ENCODE measurements at places on chromosomes 16 and 17.

GRCh38 chr17:64332502-64332901 is 58.2 kb downstream of the PECAM1 start:
- no peak for DNase-seq

DNA sequence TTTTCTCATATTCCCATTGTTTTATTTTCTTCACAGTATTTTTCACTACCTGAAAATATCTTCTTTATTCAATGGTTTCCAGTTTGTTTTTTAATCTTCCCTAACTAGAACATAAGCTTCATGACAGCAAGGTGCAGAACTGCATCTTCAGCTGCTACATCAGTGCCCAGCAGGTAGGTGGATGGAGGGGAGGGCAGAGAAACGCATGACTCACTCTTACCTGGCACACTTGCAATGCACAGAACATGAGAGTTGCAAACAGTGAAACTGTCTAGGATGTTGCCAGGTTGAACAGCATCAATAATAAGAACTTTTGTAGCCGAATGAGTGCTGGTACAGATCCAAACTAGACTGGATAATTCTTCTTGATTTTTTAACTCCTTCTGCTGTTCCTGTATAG is 127.1 kb downstream of the SPAG9 start:
- DNase-seq: no peak

DNA sequence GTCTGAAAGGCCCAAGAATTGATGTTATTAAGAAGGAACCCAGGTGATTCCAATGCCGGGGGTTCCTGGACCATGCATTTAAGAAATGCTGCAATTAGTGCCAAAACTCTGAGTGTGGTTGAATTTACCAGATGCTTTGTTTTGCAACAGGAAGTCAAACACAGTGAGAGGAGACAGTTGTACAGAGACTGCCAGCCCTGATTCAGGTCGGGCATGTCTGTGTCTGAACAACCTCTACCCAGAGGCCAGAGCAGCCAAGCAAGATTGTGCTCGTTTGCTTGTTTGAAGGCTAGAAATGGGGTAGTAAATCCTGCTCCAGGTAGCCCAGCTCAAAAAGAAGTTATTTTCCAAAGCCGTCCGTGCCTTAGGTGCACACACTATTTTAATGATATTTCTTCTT is 412.4 kb upstream of the ERCC4 start:
- DNase-seq: no peak

DNA sequence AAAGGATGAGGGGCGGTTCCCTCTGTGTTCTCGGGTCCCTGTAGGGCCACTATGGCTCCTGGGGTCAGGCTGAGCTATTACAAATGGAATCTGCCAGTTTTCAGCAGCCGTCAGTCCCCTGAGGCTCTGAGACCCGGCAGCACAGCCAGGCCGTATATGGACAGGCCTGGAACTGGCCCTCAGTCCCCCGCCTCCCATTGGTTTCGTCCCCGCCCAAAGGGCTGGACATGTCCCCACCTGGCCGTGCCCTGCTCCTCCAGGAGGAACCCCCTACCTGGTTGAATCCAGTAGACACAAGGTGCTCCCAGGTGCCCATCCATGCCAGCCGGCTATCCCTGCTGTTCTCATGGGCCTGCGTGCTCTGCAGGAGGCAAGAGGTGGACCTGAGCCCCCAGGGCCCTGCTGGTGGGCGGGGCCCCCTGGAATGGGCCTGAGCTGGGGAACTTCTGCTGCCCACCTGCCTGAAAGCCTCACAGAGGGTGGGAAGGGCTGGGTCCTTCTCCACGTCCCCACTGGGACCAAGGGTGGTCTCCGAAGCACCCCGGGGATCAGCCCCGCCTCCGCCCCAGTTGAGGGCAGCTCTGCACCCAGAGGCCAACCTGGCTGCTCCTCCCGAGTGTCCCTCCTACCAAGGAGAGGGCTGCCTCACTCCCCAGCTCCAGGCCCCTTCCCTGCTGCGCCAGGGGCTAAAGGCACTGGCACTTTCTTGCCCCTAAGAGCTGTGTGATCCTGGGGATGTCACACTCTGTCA is 16.8 kb downstream of the VASN start:
- DNase-seq: peak; percentile 94

GRCh38 chr16:4385789-4386450 is 14.3 kb downstream of the VASN start:
- DNase-seq: peak; percentile 47

DNA sequence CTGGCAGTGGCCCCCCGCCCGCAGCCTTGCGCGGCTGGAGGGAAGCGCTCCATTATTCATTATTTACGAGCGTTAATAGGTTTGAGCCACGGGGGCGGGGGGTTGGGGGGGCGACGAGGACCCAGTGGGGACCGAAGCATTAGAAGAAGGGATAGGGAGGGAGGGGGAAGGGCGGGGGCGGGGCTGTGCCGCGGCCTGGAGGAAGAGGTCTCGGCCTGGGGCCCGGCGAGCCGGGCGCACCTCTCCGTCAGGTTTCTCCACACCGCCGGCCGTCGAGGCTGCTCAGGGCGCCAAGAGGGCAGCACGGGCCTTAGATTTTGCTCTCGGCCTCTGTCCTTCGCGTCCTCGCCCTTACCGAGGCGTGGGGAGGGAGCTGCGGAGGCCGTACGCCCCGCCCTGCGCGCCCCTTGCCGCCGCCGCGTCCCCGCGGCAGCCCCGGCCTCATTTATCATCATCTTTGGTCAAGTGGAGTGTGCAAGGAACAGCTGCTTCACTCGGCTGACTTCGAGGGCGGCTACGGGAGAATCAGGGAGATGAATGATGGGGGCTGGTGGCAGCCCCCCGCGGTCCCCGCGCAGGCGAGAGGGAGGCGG is 54.2 kb downstream of the SREBF1 start:
- DNase-seq: peak; percentile 84

DNA sequence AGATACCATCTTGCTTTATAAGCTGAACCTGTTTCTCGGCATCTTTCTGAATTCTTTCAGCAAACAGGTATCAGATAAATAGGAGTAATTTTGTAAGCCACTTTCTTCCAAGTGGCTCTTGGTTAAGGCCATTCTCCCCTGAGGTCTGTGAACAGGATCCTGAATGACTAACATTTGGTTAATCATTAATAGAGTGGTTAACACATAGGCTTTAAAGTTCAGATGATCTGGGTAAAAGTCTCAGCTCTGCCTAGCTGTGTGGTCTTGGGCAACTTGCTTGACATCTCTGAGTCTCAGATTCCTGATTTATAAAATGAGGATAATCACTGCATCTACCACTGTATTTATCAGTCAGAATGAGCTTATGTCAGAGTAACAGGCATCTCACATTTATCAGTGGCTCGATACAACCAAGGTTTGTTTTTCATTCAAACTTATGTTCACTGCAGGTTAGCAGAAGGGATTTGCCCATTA is 44.4 kb upstream of the ANKFN1 start:
- no peak for DNase-seq

DNA sequence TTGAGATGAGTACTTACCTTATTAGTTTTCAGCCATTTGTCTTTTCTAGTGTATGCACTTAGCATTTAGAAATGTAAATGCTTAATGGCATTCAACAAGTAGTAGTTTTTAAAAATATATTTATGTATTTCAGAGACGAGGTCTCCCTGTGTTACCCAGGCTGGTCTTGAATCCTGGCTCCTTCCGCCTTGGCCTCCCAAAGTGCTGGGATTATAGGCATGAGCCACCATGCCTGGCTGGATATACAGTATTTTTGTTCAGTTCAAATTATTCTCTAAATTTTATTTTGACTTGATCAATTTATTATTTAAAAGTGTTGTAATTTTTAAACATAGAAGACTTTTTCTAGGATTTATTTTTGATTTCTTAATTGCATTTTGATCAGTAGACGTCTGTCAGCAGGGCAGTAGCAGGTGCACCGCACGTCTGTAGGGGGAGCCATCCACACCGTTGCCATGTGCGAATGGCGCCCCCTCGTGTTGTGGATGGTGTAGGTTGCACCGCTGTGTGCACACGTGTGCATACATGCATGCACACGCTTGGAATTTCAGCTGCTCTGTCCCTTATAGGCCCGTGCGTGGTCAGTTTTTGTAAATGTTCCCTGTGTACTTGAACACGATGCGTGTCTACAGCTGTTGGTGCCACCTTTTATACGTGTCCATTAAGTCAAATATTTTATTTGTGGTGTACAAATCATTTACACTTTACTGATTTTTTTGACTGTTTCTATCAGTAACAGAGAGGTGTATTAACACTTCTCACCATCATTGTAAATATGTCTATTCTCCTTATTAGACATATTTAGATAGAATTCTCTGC is 30.6 kb downstream of the RPTOR start:
- DNase-seq: peak; percentile 95

DNA sequence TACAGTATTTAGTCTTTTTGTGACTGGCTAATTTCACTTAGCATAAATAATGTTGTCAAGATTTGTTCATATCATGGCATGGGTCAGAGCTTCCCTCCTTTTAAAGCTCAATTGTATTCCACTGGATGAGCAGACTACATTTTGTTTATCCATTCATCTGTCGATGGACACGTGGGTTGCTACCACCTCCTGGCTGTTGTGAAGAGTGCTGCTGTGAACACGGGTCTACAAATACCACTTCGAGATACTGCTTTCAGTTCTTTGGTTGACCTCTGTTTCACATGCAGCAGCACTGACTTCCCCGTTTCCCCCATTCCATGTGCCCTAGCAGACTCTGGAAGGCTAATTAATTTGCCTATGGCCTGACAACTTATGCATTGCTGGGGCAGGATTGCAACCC is 285.4 kb downstream of the SHISA9 start:
- no peak for DNase-seq

- no peak for DNase-seq
Observed at GRCh38 chr16:87376660-87377059, 6.9 kb downstream of the FBXO31 start.

GRCh38 chr17:54968988-54969332 is 395 bp downstream of the STXBP4 start:
- peak; percentile 83 for DNase-seq

- DNase-seq: no peak
Observed at GRCh38 chr16:52718046-52718445, 171.1 kb upstream of the TOX3 start.

DNA sequence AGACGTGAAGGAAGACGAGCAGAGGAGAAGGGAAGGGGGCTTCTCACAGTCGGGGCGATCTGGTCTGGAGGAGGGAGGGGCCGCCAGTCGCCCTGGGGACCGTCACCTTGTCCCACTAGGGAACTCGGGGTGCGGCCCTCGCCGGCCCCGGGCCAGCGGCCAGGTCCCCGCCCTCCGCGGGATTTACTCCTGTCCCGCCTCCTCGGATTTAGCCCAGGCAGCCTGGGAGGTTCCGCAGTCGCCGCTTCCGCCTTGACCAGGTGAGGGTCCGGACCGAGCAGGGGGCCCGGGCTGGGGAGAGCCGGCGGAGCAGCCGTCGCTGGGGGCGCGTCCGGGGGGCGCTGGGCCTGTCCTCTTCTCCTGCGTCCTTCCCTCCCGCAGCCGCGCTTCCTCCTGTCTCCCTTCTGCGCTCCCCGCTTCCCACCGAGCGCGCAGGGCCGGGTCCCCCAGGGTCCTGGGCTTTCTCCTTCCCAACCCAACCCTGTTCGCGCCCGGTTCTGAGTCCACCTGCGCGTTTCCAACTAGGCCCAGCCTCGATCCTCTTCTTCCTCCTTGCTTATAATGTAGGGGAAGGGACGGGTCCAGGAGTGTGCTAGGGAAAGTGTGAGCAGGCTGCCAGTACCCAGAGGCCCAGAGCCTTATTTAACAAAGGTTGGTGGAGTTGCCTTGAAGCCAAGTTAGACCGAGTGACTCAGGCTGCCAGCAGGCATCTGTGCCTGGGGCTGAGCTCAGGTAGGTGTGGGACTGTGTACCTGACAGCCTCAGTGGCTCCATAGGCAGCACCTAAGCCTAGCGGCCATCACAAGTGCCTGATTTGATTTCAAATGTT is at the start of gene TNK1:
Gene TNK1, plus strand, starts transcription at position 235 of the 829 bp plus-strand sequence. CDS start 1,838 bp downstream, outside the sequence.
- peak; percentile 80 for DNase-seq

DNA sequence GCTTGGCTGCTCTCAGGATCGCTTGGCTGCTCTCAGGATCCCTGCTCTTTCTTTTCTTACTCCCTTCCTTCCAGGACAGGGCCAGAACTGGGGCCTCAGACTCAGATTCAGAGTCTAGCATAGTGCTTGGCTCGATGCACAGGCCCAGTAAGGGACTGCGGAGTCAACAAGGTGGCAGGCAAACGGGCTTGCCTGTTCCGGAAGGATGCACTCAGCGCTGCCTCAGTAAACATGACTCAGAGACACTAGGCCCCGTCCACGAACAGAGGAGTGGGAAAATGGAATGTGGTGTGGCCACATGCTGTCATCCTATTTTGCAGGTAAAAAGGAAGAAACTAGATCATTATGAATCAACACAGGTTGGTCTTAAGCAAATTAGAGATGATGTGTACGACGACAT is 9.8 kb downstream of the SPHK1 start:
- peak; percentile 86 for DNase-seq

DNA sequence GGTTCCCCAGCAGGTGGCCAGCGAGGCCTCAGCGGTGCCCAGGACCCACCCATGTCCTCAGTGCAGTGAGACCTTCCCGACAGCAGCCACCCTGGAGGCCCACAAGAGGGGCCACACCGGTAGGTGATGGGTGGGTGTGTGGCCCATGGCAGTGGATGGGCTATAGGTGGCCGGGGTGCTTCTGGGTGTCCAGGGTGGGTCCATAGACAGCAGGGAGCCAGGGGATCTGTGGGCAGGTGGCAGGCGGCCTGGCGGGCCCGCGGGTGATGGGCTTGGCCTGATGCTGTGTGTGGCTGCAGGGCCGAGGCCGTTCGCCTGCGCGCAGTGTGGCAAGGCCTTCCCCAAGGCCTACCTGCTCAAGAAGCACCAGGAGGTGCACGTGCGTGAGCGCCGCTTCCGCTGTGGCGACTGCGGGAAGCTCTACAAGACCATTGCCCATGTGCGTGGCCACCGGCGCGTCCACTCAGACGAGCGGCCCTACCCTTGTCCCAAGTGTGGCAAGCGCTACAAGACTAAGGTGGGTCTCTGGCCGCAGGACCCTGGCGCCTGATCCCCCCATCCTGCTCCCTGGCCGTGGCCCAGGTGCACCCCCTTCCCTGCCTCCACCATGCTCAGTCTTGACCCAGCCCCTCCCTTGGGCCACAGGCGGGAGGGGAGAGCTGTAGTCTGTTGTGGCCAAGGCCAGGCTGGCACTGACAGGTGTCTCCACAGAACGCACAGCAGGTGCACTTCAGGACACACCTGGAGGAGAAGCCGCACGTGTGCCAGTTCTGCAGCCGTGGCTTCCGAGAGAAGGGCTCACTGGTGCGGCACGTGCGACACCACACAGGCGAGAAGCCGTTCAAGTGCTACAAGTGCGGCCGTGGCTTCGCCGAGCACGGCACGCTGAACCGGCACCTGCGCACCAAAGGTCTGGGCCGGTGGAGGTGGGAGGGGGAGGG is 2.1 kb upstream of the DNASE1L2 start:
- DNase-seq: no peak
